ENCODE measurements at places on chromosomes 11 and 22.

GRCh38 chr11:56688554-56689100 lies 10.3 kb upstream of the OR9G1 start:
- no peak for DNase-seq

DNA sequence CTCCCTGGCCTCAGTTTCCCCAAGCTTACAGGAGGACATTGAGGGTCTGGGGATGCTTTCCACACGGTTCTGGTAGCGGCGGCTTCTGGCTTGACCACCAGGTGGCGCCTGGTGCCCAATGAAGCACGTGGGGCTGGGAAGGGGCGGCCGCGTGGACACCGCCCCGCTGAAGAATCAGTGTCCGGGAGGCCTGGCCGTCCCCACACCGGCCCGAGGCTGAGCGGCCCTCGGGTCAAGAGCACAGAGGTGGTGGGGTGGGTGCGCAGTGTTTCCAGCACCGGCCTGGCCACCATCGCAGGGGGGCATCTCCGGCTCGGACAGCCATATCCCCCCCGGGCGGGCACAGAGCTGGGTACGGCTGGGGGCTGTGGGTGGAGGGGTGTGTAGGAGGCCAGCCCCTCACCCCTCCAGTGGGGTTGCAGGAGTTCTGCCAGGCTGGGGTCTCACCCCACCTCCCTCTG lies 27.8 kb upstream of the PPARA start:
- peak; percentile 34 for DNase-seq

GRCh38 chr22:21568347-21569075 lies 997 bp downstream of the UBE2L3 start:
- DNase-seq = no peak

DNA sequence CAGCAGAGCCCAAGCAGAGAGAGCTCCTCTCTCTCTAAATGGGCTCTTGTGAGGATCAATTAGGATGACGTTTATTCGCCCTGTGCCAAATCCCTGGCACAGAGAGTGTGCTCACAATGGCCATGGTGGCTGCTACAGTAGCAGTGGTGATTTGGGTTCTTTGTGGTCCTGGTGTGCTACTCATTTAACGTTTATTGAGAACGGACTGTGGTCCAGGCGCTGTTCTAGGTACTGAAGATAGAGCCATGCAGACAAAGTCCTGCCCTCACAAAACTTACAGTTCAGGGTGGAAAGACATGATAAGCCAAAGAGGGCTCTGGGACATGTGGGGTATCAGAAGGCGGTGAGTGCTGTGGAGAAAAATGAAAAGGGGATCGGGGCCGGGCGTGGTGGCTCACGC lies 5.3 kb downstream of the OTUB1 start:
- no peak for DNase-seq

- DNase-seq = no peak
Measured at GRCh38 chr22:45200860-45201511, 37.3 kb downstream of the NUP50 start.

GRCh38 chr11:109034339-109034696 lies 369.4 kb downstream of the DDX10 start:
- no peak for DNase-seq

DNA sequence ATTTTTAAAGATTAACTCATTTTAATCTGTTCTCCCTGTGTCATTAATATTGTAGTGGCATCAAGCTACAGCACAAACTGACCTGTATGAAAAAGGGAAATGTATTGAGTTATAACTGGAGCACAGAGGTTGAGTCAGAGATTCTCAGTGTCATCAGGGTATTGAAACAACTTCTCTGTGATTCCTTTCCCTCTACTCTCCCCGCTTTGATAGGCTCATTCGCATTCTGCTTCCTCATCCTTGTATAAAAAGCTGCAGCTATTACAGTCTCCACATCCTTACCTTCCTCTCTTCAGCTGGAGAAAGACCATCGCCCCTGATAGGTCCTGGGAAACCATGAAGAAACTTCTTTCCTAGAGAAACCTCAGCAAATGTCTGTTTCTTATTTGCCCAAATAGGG lies 90.0 kb downstream of the BDNF start:
- no peak for DNase-seq

DNA sequence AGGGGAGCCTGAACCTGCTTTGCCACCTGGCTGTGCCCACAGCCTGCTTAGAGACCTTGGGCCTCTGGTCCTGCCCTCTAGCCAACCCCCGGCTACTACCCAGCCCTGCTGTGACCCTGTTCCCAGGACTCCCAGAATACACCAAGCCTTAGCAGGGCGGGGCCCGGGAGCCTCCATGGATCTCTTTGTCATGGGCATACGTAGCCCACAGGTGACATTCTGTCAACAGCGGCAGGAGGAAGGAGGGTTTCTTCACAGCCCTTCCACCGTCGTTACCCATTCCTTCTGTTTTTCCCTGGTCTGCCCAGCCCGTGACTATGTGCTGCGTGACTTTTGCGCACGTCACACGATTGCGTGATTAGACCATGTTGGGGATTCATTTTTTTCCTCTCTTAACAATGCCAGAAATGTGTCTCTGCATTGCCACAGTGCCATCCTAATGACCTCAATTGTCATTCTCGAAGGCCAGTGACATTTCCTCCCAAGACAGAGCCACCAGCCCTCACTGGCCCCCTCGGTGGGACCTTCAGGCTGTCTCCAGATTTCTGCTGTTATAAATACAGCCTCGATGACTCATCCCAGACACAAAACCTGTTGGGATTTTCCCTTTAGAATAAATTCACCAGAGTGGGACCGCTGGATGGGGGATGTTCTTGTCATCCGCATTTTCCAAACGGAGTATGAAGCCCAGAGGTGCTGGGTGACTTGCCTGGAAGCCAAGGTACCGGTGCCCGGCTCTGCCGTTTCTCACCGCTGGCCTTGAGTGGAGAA lies 9.0 kb downstream of the SYT12 start:
- DNase-seq = no peak

DNA sequence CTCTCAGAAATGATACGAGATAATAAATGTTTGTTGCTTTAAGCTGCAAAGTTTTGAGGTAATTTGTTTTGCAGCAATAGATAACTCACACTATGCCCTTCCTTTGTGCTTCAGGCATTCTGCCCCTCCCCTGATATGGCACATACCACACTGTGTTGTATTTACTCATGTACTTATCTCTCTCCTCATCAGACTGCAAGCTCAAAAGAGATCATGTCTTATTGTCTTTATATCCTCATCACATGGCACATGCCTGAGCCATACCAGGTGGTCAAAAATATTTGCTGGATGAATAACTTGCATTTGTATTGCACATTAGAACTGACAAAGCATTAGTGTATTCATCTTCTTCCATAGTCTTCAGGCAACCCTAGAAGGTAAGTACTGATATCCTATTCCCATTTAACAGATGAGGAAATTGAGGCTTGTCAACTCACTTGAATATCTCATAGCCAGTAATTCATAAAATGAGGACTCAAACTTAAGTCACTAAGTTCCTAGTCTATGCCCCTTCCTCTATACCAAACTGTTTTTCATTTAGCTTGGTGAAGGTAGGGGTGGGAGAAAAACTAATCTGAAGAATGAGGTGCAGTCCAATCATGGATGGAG lies 83.9 kb upstream of the EED start:
- DNase-seq = no peak

DNA sequence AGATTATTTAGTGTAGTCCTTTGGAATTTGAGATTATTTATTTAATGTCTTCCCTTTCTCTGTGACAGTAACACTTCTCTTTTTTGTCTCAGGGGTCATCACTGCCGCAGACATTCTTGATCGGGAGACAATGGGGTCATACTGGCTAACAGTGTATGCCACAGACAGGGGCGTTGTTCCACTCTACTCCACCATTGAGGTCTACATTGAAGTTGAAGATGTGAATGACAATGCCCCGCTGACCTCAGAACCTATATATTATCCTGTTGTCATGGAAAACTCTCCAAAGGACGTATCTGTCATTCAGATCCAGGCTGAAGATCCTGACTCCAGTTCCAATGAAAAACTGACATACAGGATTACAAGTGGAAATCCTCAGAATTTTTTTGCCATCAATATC lies 299.9 kb downstream of the FAT3 start:
- DNase-seq = no peak

DNA sequence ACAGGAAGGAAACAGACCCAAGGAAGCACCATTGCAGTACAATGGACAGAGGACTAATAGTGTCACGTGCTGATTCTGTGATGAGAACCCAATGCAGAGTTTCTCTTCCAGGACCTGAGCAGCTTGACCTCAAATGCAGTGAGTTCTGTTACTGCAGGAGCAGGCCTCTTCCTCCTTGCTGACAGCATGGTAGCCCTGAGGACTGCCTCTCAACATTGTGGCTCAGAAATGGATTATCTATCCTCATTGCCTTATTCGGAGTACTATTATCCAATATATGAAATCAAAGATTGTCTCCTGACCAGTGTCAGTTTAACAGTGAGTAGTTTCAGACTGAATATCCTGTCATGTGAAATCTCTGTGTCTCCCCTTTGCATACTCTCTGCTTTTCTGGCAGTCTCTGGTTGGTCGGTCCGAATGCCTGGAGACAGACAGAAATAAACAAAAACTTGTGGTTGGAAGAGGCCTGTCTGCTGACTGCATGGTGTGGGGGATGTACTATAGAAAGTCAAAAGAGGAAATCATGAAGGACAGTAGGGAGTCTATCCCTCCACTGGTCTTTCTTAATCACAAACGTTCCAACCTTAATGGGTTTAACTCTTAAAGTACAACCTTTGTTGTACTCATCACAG lies 6.9 kb upstream of the MS4A14 start:
- no peak for DNase-seq

DNA sequence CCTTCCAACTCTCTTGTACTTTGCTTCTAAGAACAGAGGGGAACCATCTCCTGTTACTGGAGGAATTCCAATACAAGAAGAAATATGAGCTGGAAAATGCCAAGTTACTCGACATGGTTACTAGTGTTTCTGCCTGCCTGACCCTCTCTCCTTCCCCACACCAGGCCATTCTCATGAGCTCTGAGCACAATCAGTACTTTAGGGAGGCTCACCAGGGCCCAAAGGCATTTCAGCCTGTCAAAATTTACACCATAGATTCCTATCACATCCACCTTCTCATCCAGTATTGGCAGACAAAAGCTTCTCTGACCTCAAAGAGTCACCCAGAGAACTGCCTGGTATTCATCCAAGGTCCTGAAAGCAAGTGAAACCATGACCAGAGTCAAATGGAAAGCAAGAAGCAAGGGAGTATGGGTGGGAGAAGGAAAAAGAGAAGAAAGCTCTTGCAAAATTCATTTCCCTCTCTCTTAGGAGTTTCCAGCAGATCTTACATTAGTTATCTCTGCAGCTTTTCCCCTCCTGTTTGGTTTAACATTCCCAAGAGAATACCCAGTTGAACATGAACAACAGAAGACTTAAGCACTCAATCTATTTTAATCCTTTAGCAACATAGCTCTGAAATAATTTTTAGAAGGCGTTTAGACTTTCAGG lies 58.7 kb upstream of the NCAM1 start:
- no peak for DNase-seq

Measured in GDM1 (cell line).